NCI-H2081 (cell line): ENCODE measurements at places on chromosomes 2 and 18.

GRCh38 chr2:110718990-110719389, 13.4 kb upstream of the ACOXL start:
- no peak for DNase-seq

- DNase-seq = no peak
Observed at GRCh38 chr18:478681-479080, 21.8 kb downstream of the COLEC12 start.

DNA sequence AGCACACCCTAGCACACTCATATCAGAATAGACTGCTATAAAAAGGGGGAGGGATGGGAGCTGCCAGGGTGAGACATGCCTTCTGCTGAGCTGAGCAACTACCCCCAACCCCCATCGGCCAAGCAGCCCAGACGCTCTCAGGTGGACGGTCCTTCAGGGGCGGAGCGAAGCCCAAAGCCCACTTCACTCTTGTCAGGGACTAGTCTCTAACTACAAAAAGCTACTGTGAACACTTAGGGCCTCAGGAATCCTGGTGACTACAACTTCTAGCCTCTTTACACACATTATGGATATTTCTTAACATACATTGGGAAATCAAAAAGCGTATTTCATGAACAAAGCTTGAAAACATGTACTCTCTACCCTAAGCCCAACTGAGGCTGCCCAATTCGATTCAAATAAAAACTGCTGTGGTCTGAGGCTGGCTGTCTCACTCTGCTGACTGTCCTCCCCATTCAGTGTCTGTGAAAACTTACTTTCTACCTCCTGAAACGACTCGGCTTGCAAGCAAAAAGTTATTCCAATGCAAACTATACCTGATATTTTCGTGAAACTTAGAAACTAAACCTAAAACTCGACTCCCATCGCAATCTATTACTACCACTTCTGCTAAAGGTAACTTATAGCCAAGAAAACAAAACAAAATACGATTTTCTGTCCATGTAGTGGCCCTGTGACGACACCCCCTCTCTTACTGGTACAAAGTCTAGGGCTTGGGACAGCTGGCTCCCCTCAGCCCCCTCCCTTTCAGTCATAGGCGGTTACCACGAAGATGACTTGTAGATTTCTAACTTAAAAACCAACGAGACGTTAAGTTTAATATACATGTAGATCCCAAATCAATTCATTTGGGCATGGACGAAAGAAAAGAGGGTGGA, 1.2 kb downstream of the SERTAD2 start:
- DNase-seq = no peak

DNA sequence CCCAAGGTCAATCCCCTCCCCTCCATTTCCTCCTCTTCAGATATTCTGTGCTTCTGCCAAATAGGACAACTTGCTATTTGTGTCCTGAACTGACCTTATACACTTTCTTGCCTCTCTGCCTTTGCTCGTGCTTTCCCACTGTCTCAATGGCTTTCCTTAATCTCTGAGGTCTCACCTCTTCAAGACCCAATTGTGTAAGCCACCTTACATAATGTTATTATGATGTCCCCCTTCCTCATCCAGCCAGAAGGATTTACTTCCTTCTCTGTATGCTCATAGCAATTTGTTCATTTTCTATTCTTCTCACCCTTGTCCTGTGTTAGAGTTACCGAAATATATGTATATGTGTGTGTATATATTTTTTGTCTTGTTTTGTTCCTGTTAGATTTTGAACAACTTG, 26.9 kb upstream of the DARS1 start:
- no peak for DNase-seq

- DNase-seq = no peak
Observed at GRCh38 chr2:120320318-120320851, 25.6 kb upstream of the INHBB start.

- DNase-seq = no peak
Observed at GRCh38 chr2:230757476-230757875, 44.8 kb downstream of the CAB39 start.

GRCh38 chr2:98927027-98927426, 9.0 kb downstream of the CRACDL start:
- no peak for DNase-seq

- no peak for DNase-seq
Observed at GRCh38 chr2:27039871-27040270, 7.1 kb downstream of the TMEM214 start.

- no peak for DNase-seq
Observed at GRCh38 chr2:28587526-28588291, 91.8 kb downstream of the PLB1 start.

- DNase-seq = no peak
Observed at GRCh38 chr2:196295005-196295404, 123.6 kb upstream of the STK17B start.

DNA sequence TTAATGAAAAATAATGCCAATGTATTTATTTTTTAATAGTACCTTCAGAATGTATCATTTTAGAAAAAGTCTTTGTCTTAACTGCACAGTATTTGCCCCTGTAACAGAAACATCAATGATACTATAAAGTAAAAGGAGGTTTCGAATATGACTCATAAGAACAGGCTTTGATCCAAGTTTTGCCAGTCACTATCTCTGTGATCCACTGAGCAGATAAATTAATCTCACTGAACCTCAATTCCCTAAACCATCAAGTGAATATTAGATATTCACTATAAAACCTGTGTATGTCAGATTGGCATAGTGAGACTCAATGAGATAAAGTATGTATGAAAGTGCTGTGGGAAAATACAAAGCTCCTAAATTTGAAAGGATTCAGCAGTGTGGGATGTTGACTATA, 292.1 kb downstream of the EXOC6B start:
- no peak for DNase-seq

DNA sequence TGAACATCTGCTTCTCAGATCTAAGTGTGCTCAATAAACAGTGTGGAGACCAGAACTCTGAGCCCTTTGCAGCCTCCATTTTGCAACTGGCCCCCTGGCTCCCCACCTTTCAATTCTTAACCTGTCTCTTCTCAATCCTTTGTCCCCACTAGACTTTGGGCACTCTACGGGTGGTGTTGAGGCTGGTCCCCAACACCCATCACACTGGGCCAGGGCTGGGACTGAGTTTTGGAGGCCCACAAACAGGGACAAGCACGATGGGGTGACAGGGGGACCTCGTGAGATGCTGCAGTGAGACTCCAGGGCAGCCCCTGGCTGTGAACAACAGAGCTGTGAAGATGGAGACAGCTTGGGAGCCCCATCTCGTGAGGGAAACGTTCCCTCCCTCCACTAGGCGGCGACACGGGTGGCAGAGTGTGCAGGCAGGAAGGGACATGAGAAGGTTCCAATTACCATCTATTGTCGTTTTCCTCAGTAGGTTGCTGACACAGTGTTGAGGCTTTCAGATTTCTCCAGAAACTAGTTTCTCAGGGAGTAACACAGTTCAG, 1.2 kb downstream of the ANKMY1 start:
- no peak for DNase-seq

GRCh38 chr2:220785178-220785577, 786.9 kb downstream of the EPHA4 start:
- DNase-seq = peak; percentile 92

- no peak for DNase-seq
Observed at GRCh38 chr18:54558609-54559585, 32.1 kb upstream of the DYNAP start.

GRCh38 chr2:185625604-185626003, 113.0 kb upstream of the FSIP2 start:
- no peak for DNase-seq

- DNase-seq = no peak
Observed at GRCh38 chr2:69689466-69689865, 45.9 kb upstream of the AAK1 start.

- no peak for DNase-seq
Observed at GRCh38 chr2:216012830-216013079, 596 bp downstream of the MREG start.

GRCh38 chr18:62828852-62829251, 113.5 kb downstream of the PHLPP1 start:
- DNase-seq = no peak

- DNase-seq = no peak
Observed at GRCh38 chr2:20203072-20203471, 21.9 kb downstream of the SDC1 start.

GRCh38 chr2:169137924-169138323, 68.6 kb downstream of the DHRS9 start:
- no peak for DNase-seq

GRCh38 chr18:8609659-8610458, 622 bp downstream of the RAB12 start:
- DNase-seq = no peak

DNA sequence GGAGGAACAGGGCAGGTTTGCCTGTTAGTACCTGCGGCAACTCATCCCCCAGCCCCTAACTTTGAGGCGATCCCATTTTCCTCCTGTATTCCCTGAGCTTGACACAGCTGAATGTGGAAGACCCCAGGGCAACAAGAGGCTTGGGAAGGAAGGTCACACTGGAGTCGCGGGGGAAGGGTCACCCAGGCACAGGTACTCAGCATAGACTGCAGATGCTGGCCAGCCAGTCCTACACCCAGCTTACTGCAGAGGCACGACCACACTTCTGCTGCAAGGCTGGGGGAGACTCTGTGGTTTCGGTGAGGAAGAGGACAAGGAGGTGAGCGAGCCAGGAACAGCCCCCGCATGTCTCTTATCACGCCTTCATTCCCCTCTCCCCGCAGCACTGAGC, 91.5 kb downstream of the MALT1 start:
- no peak for DNase-seq

- no peak for DNase-seq
Observed at GRCh38 chr2:10091182-10091888, 11.1 kb upstream of the CYS1 start.

- DNase-seq = no peak
Observed at GRCh38 chr2:8049851-8050571, 631.8 kb upstream of the ID2 start.

- peak; percentile 22 for DNase-seq
Observed at GRCh38 chr2:241366678-241367077, 10.6 kb downstream of the FARP2 start.

- DNase-seq = peak; percentile 13
Observed at GRCh38 chr2:26877276-26877675, 29.3 kb downstream of the DPYSL5 start.

GRCh38 chr2:3377279-3377611, 373 bp downstream of the EIPR1 start:
- DNase-seq = peak; percentile 47

GRCh38 chr2:51633073-51633472, 601.1 kb upstream of the NRXN1 start:
- DNase-seq = no peak

DNA sequence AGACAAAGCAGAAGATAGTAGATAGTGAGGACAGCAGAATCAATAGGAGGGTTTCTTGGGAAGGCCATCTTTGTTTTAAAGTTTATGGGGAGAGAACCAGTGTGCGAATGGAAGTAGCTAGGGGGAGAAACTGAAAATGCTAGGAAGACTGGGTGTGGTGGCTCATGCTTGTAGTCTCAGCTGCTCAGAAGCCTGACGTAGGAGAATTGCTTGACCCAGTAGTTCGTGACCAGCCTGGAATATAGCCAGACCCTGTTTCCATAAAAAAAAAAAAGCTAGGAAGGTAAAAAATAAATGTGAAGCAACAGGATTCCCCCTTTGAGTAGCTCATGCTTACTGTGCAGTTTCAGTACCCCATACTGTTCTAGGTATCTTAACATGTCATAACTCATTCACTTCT, 19.2 kb upstream of the DRC1 start:
- DNase-seq = no peak

DNA sequence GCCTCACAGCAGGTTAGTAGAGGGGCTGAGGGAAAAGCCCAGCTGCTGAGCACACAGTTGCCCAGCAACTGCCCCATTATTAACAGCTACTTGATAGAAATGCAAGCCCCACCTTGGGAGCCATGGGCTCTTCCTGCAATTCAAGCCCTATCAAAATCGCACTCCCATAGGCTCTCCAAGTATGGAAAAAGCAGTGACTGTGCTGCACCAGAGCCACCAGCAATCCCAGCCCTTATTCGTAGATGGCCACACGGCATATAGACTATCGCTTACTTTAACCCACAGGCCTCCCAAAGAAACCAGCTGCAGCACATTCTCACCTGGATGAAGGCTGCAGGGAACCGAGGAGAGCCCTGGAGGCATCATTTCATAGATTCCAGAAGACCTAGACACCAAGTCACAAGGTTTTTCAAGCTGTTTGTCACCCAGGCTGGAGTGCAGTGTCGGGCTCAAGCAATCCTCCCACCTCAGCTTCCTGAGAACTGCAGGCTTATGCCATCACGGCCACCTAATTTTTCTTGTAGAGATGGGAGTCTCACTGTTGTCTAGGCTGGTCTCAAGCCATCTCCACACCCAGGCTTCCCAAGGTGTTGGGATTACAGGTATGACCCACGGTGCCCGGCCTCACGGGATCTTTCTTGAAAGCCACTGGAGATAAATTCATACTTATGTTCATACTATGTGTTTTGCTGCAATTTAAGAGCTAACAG, 11.3 kb downstream of the NCL start:
- DNase-seq = no peak

GRCh38 chr2:227404585-227405271, 17.0 kb upstream of the SCYGR1 start:
- no peak for DNase-seq

- DNase-seq = no peak
Observed at GRCh38 chr2:118842661-118843482, 4.6 kb downstream of the EN1 start.

- no peak for DNase-seq
Observed at GRCh38 chr2:134457353-134457752, 203.5 kb downstream of the MGAT5 start.

GRCh38 chr2:214995926-214996670, 142.3 kb downstream of the ABCA12 start:
- DNase-seq = no peak

- DNase-seq = peak; percentile 72
Observed at GRCh38 chr18:25876330-25876948, 214.0 kb downstream of the SS18 start.

DNA sequence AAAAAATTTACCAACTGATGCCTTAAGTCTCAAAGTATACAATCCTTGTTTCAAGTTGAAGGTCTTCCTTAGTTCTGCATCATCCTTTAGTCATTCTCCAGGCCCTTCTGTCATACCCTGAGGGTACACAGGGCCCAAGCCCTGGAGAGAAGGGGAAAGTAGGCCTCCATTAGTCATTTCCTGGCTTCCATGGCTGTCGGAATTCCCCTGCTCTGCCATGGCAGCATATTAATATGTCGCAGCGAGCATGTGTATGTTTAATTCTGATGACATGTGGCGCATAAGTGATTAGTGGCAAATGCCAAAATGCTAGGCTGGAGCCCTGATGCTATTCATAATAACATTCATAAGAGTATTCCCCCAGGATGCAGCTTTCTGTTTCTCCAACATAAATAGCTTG, 22.1 kb downstream of the GPR39 start:
- DNase-seq = no peak

DNA sequence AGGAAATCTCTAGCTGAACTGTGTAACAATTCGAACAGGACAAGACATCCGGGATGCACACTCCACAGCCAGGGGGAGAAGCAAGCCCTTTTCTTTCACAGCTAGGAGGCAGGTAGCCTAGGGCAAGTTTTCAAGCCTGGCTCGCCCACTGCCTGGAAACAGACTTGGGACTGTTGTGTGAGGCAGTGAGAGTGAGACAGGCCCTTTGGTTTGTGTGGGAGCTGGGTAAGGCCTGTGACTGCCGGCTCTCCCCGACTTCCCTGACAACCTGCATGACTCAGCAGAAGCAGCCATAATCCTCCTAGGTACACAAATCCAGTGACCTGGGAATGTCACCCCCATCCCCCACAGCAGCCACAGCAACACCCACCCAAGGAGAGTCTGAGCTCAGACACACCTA, 179.7 kb downstream of the WDPCP start:
- DNase-seq = no peak
